ENCODE measurements at places on chromosomes 13 and 19.

GRCh38 chr13:69495096-69495495, 612.5 kb upstream of the ATXN8OS start:
- no peak for DNase-seq

DNA sequence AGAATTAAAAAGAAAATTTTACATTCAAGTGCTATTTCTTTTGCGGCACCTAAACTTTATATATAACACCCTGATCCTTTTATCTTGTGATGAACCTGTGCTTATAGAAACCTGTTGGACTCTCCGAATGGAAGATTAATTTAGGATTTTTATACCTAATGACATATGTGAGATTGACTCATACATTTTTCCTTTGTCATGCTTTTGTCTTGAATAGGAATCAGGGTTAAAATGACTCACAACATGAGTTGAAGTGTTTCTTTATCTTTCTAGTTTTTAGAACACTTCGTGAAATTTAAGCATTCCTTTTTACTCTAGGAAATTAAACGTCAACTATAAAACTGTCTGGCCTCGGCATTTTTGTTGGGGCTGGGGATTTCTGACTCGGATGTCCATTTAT, 378.9 kb downstream of the PCDH20 start:
- no peak for DNase-seq

- peak; percentile 13 for DNase-seq
These were observed 195.7 kb downstream of the KLF12 start for GRCh38 chr13:73938372-73939070.

GRCh38 chr13:48726711-48727110, 73.0 kb downstream of the CYSLTR2 start:
- DNase-seq = no peak

DNA sequence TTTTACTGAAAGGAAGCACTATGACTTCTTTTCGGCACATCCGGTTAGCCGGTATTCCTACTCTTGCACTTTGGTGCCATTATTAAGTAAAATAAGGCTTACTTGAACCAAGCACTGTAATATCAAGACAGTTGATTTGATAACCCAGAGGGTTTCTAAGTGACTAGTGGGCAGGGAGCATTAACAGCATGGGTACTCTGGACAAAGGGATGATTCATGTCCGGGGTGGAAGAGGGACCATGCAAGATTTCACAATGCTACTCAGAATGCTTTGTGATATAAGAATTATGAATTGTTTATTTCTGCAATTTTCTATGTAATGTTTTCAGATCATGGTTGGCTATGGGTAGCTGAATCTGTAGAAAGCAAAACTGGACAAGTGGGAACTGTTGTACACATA, 282.1 kb downstream of the TDRD3 start:
- DNase-seq = no peak

DNA sequence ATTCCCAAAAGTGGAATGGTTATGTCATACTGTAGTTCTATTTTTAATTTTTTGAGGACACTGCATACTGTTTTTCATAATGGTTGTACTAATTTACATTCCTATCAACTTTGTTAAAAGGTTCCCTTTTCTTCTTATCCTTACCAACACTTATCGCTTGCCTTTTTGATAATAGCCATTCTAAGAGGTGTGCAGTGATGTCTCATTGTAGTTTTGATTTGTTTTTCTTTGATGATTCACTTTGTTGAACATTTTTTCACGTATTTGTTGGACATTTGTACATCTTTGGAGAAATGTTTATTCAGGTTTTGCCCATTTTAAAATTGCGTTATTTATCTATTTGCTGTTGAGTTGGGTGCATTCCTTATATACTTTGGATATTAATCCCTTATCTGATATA, 188.8 kb upstream of the SPRY2 start:
- DNase-seq = no peak

GRCh38 chr13:23993680-23993985, 96.3 kb upstream of the C1QTNF9B start:
- no peak for DNase-seq

- no peak for DNase-seq
These were observed 20.4 kb downstream of the MEIS3 start for GRCh38 chr19:47398707-47399597.

DNA sequence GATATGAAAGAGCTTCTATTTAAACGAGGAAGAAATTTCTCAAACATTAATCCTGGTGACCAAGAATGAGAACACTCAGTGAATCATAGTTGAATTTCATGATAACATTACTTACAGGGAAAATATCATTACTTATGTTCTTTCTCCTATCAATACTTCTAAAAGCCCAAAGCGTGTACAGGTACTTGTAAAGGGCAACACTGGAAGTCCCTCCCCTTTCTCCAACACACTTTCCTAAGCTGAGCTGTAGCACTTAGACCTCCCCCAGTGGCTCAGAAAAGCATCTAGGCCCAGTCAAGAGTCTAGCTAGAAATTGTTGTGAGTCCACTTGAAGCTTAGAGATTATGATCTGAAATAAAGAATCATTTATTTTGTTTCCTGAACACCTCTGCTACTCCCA, 150.7 kb downstream of the ABCC4 start:
- DNase-seq = no peak

- no peak for DNase-seq
These were observed 35.8 kb upstream of the CEACAM21 start for GRCh38 chr19:41540041-41540695.

DNA sequence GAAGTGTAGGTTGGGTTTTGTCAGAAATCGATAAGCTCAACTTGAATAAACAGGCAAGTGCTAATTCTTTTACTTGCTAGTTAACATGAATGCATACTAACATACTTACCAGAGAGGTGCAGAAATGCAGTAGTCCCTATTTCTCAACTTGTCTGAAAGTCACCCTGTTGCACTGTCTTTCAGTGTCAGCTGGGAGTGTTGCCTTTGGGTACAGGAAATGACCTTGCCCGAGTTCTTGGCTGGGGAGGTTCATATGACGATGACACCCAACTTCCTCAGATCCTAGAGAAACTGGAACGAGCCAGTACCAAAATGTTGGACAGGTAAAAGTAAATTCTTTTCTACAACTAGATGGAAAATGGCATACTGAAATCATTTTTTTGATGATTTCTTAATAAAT, 103.5 kb upstream of the AKAP11 start:
- DNase-seq = no peak

DNA sequence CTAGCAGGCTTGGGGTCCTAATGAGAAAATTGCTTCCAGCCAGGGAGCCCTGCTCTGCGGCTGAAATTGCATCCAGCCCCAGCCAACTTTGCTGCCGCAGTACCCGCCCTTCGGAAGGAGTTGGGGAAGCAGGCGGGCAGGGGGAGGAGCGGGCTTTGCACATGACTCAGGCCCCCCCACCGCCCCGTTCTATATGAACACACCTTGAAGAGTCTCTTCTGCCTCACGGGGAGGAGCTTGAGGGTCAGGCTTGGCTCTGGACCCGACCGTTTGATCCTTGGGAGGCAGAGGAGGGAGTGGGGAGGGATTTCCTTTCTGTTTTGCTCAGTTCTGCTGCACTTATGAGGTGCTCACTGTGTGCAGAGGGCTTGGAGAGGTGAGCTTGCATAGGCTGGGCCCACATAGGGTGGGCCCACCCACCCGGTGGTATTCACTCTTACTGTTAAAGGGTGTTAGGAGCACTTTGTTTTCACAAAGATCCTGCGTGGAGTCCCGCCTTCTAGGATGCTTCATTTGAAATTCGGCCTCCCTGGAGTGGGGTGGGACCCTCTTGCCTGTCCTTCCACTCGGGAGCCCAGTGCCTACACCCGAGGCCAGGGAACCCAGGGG, 46.5 kb downstream of the LYL1 start:
- DNase-seq = no peak

GRCh38 chr19:4303819-4304537, 420 bp upstream of the FSD1 start:
- no peak for DNase-seq

GRCh38 chr19:6450166-6450565, 9.4 kb downstream of the SLC25A23 start:
- no peak for DNase-seq

DNA sequence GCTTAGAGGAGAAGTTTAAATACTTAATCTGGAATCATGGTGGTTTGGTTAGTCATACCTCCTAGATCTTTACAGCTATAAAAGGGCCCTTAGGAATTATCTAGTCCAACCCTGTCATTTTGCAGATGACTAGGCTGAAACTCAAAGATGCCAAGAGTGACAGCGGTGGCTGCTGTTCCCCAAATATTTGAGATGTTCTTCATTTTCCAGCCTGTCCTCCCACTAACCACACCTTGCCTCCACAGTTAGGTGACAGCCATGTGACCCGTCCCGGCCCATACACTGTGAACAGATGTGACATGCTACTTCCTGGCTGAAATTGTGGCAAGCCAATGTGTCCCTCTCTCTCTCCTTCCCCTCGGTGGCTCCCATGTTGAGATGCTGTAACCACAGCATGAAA, 225.5 kb upstream of the IPO5 start:
- DNase-seq = no peak

GRCh38 chr13:31982540-31982939, 49.0 kb upstream of the FRY start:
- DNase-seq = no peak

- no peak for DNase-seq
These were observed 11.0 kb downstream of the ZNF574 start for GRCh38 chr19:42086770-42087550.

- peak; percentile 2 for DNase-seq
These were observed 675 bp downstream of the PEG3 start for GRCh38 chr19:56839652-56840450.

DNA sequence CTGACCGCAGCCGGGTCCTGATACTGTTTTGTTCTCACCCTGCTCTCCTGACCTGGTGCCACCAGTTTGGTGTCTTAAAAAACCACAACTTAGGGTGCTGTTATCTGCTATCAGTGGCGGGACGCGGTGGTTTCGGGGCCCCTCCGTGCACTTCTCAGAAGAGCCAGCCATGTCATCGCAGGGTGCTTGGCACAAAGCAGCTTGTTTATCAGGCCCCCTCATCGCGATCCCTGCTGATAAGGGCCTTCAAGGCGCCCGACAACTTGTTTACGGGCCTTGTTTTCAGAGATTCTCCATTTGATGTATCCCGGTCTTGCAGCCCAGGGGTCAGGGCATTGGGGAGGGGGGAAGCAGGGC, 58.1 kb upstream of the KLF2 start:
- peak; percentile 66 for DNase-seq

DNA sequence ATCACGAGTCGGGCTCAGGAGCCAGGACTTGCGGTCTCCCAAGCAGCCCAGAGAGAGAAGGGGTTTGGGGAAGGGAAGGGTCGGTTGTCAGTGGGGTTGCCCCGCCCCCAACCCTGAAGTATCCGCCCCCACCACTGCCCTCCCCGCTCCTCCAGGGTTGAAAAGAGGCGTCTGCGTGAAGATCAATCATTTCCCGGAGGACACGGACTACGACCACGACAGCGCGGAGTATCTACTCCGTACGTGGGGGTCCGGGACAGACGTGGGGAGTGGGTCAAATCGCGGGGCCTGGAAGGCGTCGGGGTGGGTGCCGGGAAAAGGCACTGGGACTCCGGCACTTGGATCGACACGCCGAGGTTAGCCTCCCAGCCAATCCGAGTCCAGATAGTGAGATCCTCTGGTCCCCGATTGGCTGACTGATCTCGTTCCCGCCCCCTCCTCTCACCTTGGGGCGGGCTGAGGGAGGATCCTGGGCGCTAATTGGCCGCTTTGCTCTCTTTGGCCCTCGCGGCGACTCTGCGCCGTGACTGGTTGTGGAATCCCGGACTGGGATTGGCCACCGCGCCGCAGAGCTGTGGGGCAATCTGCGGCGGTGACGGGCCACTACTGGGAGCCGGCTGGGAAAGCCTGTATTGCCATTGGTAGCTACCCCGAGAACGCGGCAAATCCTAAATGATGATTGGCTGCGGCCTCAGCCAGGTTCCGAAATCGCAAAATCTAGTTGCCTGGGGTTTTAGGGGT, 13.3 kb upstream of the CACNG6 start:
- peak; percentile 32 for DNase-seq

GRCh38 chr13:22369090-22369489, 698.2 kb downstream of the FGF9 start:
- DNase-seq = no peak

- DNase-seq = no peak
These were observed 2.3 kb downstream of the SYMPK start for GRCh38 chr19:45860359-45861259.

- no peak for DNase-seq
These were observed 255.9 kb downstream of the TBC1D4 start for GRCh38 chr13:75226092-75226491.

DNA sequence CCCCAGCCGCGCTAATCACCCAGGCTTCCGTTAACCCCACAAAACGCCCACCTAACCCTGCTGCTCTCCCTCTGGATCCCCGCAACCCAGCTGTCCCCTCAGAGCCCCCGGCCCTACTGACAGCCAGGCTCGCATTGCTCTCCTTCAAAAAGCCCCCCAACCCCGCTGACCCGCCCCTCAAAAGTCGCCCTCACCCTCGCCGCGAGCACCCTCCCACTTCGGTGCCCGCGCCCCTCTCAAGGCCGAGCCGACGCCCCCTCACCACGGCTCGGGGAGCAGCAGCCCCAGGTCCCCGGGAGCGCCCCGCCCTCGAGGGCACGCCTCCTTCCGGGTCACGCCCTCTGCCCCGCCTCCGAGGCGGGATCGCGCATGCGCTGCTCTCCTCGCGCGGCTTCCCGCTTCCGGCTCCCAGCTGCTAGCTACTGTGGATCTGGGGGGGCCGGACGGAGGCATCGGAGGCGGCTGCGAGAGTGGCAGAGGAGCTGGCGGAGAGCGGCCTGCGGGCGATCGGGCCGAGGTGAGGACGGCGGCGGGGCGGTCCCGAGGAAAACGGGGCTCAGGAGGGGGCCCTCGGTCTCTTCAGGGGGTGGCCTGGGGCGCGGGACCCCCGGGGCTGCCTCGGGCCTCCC, 46.1 kb downstream of the ARHGEF18 start:
- peak; percentile 93 for DNase-seq

GRCh38 chr19:1220976-1221903, 15.7 kb downstream of the STK11 start:
- DNase-seq = no peak

DNA sequence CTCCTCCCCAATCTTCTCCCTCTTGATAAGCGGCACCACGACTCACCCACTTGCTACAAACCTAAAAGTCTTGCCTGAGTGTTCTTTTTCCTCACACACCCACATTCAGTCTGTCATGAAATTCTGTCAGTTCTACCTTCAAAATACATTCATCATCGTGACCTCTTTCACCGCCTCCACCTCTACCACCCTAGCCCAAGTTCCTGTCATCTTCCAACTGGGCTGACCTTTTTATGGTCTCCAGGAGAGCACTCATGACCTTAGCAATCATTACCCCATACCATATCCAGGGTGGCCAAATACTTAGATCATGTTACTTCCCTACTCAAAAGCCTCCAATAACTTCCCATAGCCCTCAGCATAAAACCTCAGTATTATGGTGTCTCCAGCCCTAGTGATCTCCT, 110.4 kb upstream of the TSC22D1 start:
- no peak for DNase-seq

DNA sequence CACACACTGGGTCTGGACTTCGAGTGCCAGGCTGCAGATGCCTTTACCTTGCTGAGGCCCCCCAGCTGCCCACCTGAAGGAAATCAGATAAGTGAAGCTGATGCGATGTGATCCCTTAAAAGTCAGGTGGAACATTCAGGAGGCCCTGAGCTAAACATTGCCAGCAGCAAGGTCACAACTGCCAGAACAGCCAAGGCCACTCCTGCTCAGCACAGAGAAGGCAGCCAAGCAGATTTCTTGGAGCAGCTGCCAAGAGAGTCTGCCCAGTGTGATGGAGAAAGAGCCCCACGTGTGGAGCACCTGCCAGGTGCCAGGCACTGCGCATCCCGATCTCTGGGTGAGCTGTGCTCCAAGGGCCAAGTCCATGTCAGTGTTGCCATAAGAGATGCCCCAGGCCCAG, 20.6 kb upstream of the UQCRFS1 start:
- DNase-seq = no peak

- no peak for DNase-seq
These were observed 88.1 kb downstream of the STOML3 start for GRCh38 chr13:38902551-38902950.

- DNase-seq = no peak
These were observed 36.7 kb upstream of the RANBP3 start for GRCh38 chr19:6014551-6015135.

Data from activated CD4-positive, alpha-beta T cell treated with anti-CD3 and anti-CD28 coated beads, Interleukin-2, amount 50 U/mL, for 16 hours (primary cell).